ENCODE measurements at places on chromosomes 5 and 9.

- DNase-seq: no peak
Observed at GRCh38 chr9:131396626-131397025, 2.7 kb downstream of the PRRC2B start.

- no peak for DNase-seq
Observed at GRCh38 chr9:113963017-113963620, 87.0 kb downstream of the ZNF618 start.

- DNase-seq: peak; percentile 28
Observed at GRCh38 chr5:154829589-154830218, 20.7 kb downstream of the FAXDC2 start.

DNA sequence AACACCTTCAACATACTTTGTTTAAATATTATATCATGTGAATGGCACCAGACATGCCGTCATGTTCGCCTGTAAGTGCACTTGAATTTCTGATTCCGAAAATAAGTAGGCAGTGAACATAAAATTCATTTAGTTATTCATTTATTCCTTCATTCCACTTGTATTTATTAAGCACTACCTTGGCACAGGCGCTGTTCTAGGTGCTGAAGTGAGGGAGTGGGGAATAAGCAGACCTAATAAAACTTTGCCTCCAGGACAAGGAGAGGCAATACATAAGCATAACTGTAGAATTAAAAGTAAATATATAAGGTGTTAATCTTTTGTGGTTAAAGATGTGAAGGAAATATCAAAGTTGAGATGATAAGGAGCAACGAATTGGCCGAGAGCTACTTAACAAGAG, 297.4 kb downstream of the TENT4A start:
- no peak for DNase-seq

DNA sequence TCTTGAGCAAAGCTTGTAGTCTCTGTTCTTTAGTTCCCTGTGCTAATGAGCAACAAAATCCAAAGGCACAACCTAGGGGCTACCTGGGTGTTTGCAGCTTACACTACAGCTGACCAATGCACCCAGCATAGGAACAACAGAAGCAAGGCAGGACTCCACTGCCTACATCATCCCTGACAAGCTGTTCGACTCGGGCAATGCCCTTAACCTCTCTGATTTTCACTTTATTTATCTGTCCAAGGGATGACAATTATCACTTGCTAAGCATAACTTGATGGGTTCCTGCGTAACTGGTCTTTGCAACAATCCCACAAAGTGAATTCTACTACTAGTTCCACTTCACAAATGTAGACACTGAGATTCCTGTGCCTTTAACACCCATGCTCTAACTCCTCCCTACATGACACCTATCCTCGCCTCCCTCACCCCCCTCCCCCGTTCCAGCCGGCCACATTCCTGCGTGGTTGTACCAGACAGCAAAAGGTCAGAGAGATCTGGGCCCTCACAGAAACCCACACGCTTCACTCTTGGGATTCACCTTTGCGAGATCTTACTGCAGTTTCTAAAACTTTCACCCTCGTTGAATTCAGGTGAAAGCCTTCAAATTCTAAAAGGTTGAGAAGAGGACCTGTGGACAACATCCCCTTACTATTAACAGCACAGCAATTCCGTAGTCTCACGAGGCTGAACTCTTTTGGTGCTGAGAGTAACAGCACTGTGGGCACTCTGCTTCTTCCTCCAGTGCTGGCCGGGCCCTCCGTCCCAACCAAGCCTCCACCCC, 995 bp downstream of the IPPK start:
- DNase-seq: peak; percentile 55

DNA sequence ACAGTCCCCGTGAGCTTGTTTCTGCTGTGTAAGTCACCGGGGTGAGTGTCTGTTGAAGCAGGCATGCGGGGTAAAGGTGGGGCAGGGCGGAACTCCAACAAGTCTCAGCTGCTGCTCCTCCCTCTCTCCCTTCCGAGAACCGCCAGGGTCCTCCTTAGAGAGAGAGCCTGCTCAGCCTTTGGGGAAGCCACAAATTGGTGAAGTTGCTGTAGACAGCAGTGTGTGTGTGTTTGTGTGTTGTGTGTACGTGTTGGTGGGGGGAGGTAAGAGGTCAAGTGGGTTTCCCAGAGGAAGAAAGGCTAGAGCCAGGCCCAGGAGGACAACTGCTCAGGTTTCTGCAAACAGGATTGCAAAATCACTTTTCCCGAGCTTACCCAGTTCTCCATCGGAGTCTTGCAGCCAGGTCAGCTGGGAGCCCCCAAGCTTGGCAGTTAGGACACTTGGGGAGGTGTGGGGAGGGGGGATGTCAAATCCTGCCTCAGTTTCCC, 38.9 kb upstream of the DAB2IP start:
- no peak for DNase-seq

DNA sequence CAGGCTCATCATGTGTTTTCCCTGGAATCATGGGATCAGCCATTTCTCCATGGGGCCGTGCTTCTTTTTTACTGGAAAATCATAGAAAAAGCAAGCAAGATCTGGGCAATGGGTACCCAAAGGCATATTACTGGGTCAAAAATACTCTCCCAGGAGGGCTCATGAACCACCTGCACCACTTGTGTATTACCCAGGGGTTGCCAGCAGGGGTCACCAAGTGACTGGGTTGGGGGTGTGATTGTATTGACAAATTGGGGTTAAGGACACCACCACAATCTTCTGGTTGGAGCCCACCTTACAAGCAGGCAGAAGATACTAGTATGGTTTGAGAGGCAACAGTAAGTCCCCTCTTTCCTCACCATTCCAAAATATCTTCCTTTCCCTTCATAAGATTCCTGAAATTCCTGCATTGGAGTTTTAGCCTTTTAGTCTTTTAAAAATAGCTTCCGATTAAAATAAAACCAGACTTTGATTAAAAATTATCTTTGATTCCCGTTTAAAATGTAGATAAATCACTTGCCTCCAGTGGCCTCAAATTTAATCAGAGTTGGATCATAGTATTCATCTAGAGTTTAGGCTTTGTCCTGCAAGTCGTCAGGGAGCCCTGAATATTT, 603.3 kb downstream of the KIF4B start:
- DNase-seq: peak; percentile 17

DNA sequence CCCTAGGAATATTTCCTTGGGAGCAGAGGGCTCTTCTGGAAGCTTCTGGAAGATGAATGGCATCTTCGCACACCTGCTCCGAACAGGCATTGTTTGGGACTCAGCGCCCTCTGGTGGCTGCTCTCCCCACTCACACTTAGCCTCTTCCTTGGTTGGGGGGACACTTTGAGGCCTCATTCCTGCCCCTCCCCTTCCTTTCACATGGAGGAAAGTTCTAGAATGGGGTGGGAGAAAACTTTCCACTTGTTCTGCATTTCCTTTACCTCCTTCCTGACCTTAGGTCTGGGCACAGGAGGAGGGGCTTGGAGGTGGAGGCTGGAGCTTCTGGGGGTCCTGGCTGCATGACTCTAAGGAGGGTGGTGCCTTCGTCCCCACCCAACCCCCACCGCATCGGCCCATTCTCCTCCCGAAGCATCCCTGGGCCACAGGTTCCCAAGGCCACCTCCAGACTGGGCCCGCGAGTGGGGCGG, 19.3 kb upstream of the SMIM32 start:
- peak; percentile 7 for DNase-seq

GRCh38 chr9:124558777-124559470, 51.7 kb upstream of the NR5A1 start:
- DNase-seq: no peak

DNA sequence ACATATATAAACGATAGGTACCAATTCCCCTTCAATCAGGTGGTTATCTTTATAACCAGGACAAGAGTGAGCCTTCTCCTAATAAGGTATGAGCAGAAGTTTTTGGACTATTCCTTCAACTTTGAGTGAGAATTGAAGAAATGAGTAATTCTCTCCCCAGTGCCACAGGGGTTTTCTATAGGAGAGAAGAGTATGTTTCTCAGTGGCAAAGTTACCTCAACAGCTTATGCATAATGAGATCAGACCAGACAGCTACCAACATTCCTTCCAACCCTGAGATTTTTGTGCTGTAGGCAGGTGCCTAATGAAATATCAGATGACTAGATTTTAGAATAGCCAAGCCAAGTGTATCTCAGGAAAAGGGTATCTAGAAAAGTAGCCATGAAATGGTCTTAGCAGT, 40.9 kb downstream of the ABLIM3 start:
- DNase-seq: no peak

DNA sequence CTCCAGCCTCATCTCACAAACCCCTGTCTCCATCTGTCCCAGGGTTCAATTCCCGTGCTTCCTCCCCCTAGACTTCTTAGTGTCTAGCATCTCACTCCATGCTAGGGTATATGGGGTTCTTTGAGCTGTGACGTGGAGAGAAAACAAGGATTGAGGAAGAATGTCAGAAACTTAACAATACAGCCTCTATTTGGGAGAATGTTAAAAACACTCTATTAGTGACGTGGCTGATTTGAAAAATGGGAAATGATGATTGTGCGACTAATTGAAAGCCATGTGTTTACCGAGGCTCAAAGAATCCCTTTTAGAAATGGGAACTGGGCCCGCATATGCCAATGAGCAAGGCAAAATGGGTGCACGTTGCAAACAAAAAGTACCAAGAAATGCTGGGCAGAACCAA, 72.7 kb upstream of the TBC1D2 start:
- DNase-seq: no peak

GRCh38 chr5:148732692-148733091, 78.4 kb upstream of the HTR4 start:
- DNase-seq: no peak

DNA sequence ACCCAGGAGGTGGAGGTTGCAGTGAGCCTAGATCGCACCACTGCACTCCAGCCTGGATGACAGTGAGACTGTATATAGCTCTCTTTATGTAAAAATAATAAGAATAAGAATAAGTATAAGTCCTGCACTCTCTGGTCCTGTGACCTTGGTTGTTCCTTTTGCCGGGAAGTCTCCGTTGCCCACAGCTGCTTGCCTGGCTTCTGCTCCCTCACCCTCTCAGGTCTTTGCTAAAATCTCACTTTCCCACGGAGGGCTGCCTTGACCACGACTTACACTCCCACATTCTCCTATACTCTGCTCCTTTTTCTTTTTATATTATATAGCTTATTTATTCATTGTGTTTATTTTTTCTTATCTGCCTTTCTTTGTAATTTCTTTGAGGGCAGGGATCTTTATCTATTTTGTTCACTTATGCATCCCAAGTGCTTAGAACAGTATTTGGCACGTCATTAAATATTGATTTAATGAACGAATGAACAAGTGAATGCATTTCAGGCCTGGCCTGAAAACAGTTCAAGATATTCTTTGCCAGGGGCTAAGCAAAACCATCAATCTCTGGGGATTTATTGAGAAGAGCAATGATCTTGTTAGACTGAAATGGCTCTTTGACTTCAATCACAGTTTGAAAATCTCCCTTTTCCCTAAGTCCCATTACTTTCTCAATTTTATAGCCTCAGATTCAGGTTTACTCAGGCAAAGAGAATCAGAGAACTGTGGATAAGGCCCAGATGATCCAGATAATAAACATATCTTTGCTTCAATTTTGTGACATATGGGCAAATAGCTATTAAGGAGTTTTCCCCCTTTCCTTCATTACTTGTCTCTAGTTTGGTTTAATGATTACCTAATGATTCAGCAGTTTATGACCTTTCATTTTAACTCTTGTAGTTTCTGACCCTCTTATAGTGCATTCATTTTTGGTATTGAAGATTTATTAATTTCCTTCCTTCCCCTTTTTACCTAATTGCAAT, 60.8 kb upstream of the TMC1 start:
- DNase-seq: no peak

- DNase-seq: no peak
Observed at GRCh38 chr9:79382458-79382857, 189.3 kb upstream of the TLE4 start.

DNA sequence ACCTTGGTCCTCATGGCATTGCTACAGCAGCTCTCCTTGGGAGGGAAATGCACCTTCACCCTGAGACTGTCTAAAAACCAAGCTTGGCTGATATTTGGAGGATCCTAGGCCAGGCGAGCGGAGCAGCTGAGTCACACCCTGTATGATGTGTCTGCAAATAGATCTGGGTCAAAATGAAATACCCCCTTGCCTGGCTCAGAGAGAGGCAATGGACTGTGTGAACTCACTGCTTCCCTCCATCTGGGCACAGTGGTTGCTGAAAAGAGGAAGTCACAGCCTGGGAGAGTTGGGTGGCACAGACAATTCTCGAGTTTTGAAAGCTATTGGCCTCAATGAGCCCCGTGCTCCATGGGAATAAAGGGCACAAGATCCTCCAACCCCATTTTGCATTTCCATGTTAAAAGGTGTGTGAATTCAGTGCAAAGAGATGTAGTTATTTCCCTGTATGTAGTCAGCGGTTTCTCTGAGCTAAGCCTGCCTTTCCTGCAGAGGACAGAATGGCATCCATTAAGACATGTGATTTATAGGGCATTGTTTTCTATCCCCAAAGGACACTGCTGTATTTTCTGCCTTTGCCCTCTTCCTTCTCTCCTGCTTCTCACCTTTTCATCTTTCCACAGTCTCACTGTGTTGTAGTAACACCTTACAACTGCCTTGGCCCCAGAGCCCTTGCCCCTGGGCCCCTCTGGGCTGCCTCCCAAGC, 177.2 kb downstream of the GADD45G start:
- no peak for DNase-seq

DNA sequence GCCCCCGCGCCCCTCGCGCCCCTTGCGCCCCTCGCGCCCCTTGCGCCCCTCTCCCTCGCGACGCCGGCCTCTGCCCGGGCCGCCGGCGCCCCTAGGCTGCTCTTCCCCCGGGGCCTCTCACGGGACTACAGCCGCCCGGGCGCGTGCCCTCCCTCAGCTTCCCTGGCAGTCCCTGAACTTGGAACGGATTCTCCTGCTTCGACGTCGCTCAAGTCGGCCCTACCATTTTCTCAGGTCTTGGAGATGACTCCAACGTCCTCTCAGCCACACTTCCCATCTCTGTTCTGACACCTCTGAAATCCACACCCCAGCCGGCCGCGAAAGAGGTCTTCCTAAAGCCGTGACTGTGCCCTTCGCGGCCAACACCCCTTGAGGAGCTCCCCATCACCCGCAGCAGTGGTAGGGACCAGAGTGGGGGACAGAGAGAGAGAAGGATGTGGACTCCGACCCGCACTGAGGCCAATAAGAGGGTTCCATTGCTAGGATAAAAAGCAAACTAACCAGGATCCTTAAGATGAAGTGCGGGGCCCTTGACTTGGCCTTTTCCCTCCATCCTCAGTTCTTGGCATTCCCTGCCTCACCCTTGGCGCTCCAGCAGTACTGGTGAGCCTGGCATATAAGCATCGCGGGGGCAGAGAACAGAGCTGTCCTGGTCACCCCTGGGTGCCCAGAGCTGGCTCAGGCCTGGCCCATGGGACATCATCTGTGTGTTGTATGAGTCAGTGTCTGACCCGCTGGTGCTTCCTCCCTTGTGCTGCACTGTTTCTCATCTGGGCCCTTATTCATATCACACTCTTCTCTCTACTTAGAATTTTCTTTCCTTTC, 38.6 kb upstream of the GARNL3 start:
- no peak for DNase-seq

DNA sequence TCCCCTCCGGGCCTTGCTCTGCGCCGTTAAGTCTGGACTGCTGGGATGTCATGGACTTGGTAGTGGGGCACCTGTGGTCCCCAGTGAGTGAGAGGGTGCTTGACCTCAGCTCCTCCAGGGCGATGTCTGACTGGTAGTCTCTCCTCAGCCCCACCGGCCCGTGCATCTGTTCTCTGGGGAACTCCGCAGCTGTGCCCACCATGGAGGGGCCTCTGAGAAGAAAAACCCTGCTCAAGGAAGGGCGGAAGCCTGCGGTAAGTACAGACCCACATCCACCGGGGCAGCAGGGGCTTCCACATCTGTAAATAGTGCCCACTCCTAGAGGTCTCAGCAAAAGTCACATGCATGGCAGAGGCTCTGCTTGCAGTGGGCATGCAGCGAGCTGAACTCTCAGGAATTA, 52.6 kb upstream of the GARNL3 start:
- no peak for DNase-seq

- DNase-seq: no peak
Observed at GRCh38 chr9:83242066-83242465, 179.1 kb upstream of the RASEF start.

- no peak for DNase-seq
Observed at GRCh38 chr5:61319388-61320146, 12.5 kb upstream of the ZSWIM6 start.
